ENCODE measurements at places on chromosomes 5 and 9.

- no peak for DNase-seq
These were observed 45.3 kb downstream of the FBXW11 start for GRCh38 chr5:171961117-171961516.

- DNase-seq = no peak
These were observed 109.9 kb downstream of the DROSHA start for GRCh38 chr5:31421806-31422586.

DNA sequence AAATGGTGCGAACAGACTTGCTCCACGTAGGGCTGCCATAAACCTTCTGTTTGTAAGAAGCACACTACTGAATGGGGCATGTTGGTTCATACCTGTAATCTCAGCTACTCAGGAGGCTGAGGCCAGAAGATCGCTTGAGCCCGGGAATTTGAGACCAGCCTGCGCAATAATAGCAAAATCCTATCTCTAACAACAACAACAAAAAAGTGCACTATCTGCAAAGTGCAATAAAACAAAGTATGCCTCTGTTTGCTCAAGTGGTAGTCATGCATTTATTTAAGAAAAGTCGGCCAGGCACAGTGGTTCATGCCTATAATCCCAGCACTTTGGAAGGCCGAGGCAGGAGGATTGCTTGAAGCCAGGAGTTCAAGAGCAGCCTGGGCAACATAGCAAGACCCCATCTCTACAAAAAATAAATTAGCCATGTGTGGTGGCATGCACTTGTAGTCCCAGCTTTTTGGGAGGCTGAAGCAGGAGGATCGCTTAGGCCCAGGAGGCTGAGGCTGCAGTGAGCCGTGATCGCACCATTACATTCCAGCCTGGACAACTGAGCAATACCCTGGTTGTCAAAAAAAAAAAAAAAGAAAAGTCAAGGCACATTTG, 5.2 kb downstream of the ATPSCKMT start:
- no peak for DNase-seq

- DNase-seq = no peak
These were observed 753 bp upstream of the STC2 start for GRCh38 chr5:173328844-173329490.

DNA sequence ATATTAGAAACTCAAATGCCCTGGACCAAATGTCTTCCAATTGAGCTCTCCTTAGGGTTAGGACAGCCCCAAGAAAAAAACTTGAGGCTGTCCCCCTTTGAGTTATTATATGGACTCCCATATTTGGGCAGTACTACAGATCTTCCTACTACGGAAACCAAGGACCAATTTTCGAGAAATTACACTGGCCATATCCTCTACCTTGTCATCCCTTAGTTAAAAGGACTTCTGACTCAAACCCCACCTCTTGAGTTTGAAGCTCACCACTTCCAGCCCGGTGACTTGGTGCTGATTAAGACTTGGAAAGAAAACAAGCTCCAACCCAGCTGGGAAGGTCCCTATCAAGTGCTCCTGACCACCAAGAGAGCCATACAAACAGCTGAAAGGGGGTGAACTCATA, 497.0 kb upstream of the GRAMD2B start:
- DNase-seq = no peak

DNA sequence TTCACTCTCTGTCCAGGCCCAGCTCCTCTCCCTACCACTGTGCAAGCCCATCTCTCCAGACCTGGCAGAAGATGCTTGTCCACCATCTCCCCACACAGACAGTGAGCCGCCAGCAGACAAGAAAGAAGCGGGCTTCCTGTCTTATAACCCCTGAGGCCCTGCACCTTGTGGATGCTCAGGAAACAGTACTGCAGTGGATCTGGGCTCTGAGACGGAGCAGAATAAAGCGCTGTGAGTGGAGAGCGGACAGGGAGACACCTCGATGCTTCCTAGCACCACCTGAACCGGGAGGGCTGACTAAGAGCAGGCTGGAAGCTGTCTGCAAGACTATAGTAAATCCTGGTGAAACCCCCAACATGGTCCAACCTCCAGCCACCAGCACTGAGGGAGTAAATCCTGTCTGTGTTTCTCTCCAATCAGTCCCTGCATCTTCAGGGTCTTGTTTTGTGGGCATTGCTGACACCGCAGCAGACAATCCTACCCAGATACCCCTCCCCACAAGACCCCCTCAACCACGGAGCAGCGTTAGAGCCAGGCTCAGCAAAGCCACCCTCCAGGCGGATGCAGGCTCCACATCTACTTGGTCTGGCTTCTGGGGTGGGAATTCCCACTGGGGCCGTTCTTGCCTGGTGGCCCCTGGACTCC, 18.7 kb downstream of the ORM2 start:
- DNase-seq = no peak

- no peak for DNase-seq
These were observed 8.2 kb upstream of the FAM151B start for GRCh38 chr5:80479713-80480112.

DNA sequence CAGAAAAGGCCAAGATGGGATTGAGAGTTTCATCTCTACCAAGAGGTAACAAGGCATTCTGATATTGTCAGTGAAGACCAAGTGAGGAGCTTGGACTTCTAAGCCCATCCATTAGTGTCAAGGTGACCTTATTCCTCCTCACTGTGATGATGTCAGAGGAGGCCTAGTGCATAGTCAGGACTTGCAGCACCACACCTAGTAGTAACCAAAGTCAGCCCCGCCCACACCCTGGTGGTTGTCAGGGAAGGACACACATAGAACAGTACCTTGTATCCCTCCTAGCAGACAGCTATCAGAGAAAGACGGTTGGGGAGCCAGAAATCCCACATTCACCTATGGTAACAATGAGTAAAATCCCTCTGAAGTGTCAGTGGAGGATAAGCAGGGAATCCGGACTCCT, 111.7 kb downstream of the AP3B1 start:
- no peak for DNase-seq

DNA sequence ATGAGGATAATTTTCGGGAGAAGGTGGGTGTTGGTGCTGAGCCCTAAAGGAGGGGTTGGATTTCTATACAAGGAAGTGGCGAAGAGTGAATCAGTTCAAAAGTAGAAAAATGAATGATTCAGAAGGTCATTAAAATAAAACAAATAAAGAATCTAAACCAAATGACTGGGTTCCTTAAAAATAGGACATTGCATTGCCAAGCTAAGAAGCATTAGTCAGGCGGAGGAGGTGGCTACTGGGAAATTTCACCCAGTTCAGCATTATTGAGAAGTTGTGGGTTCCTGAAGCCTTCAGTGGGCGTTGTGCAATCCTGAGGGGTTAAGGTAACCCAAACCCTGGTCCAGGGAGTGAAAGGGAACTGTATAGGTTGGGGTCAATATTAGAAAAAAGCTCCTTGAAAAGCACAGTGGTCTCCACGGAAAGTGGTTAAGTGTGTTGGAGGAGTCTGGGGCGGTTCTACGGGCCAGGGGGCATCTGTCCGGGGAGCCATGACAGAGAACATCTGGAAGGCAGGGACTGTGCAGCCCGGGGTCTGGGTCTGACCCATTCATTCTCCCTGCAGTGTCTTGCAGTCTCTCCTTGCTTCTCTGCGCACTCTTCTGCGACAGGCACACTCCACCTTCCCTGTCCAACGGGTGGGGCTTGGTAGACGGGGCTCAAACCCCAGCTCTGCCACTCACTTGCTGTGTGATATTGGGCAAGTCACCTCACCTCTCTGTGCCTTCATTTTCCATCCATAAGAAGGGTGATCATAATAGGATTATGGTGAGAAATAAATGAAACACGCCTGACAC, 27.6 kb upstream of the DUSP1 start:
- no peak for DNase-seq

GRCh38 chr9:89868100-89868499, 263.3 kb downstream of the GADD45G start:
- DNase-seq = no peak

GRCh38 chr9:78443946-78444345, 147.0 kb downstream of the PSAT1 start:
- DNase-seq = no peak

DNA sequence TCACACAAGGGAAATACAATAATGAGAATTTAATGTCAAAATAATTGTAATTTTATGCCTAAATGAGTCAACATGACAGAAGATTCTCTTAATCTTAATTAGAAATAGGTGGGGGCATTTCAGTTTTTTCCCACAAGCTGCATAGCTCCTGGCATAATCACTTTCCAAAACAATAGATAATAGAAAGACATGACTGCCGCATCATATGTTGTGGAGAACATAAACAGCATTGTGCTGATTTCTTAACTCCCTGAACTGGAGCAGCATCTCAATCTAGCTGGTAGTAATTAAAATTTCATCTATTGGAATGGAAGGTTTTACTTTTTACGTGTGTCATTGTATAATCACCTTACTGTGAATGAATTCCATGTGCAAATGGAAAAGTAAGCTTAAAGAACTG, 112.1 kb downstream of the ST8SIA4 start:
- DNase-seq = no peak

DNA sequence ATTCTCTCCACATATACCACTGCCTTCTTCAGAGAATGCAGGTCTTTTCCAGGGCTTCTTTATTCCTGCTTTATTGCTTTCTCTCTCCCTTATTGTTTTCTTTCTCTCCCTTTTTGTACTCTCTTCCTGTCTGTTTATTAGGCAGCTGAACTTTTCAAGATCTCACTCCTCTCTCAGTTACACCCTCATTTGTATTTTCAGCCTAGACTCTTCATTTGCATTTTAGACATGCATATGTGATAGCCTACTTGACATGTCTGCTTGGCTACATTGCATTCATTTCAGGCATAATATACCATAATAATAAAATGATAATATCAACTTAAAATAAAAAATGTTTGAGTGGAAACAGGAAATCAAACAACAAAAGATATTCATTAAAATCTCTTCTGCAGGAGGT, 377.9 kb upstream of the TNC start:
- DNase-seq = no peak

GRCh38 chr9:86022687-86023266, 76.6 kb downstream of the GOLM1 start:
- DNase-seq = no peak

- DNase-seq = no peak
These were observed 380.6 kb downstream of the ADGRV1 start for GRCh38 chr5:90939211-90939610.

DNA sequence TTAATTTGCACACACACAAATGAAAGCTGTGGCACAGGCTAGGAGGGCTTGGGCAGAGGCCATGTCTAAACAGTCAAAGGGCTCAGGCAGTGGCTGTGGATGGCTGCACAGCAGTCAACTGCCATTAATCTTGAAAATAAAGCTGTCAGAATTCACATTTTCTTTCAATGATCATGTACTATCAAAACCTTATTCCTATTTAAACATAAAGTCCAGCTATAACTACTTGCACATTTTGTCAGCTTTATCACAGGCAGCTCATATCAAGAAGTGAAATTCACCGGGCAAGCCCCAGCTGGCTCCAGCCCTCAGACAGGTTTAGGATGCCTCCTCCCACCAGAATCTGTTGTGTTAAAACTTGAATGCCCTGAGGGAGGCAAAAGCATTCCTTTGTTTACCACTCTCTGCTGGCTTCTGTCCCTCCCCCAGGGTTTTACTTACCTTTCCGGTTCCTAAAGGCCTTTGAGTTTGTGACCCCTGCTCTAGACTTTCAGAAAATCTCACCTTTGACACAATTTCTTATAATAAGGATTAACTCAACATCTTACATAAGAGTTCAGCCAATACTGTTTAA, 54.9 kb upstream of the GRAMD2B start:
- DNase-seq = no peak

GRCh38 chr5:134565791-134566740, 40.6 kb downstream of the JADE2 start:
- DNase-seq = no peak

- DNase-seq = no peak
These were observed 4.1 kb upstream of the TUBB4B start for GRCh38 chr9:137236936-137237421.

- no peak for DNase-seq
These were observed 43.0 kb downstream of the TBCA start for GRCh38 chr5:77733130-77733529.

GRCh38 chr5:19619571-19619970, 368.4 kb downstream of the CDH18 start:
- no peak for DNase-seq

DNA sequence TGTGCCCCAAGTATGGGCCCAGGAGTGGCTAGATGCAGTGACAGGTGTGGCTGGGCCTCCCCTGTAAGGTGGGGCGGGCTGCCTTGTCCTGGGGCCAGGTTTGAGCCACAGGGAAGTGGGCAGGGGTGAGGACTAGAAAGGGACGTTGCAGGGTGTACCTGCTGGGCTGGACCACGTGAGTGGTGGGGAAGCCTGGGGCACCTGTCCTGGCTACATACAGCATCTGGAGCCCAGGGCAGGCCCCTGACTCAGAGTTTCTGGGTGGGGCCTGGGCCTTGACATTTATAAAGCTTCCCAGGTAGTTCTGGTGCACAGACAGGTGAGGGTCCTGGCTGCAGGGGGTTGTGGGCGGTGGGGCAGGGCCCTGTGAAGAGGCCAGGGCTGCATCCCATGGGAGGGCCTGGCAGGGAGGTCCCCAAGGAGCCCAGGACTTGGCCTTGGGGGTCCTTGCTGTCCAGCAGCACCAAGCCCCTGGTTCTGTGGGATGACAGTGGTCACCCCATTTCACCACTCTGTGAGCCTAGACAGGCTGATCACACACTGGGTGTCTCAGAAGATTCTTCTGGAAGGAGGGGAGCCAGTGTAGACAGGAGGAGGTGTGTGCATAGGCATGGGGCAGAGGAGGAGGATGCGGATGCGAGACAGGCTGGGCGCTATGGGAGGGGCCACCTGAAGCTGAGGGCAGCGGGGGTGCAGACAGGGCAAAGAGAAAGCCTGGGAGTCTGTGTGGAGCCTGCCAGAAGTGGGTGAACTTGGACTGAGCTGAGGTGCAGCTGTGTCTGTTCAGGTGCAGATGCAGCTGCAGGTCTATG, 94.0 kb downstream of the PHF2 start:
- DNase-seq = no peak

- no peak for DNase-seq
These were observed 3.2 kb upstream of the NRARP start for GRCh38 chr9:137305060-137305797.

DNA sequence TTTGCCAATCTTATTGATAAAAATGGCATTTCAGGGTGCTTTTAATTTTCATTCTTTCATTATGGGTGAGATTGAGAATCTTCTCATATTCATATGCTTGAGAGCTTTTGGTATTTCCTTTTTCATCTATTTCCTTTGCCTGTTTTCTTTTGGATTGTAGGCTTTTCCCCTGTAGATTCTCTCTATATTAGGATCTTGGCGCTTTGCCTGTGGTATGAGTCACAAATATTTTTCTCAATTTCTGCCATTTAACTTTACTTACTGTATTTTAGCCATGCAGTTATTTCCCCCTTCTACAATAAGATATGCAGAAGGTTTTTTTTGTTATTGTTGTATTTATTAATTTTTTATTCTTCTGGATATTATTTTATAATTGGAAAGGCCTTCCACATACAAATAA, 21.5 kb upstream of the KLF9 start:
- no peak for DNase-seq

GRCh38 chr5:79512471-79513307, 1.2 kb downstream of the HOMER1 start:
- DNase-seq = no peak

DNA sequence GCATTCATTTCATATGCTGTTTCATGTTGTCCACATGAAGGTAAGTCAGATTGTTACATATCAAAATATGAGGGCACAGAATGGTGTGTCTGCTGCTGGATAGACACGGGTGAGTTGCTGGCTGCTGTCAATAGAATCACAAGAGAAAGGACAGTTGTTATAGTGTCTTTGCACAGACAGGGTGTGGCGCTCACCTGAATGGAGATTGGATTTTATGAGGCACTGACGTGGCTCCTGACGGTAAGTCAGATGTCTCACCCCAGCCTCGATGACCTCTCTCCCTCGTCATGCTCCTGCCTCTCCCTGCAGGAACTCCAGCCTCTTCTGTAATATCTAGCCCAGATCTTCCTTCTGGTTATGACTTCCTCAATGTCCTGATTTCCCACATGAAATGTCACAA, 75.4 kb upstream of the SELENOP start:
- DNase-seq = no peak

- DNase-seq = no peak
These were observed 163.6 kb upstream of the TLE4 start for GRCh38 chr9:79408200-79408599.
